Brain pericyte (primary cell): ENCODE measurements at places on chromosomes 2 and 18.

DNA sequence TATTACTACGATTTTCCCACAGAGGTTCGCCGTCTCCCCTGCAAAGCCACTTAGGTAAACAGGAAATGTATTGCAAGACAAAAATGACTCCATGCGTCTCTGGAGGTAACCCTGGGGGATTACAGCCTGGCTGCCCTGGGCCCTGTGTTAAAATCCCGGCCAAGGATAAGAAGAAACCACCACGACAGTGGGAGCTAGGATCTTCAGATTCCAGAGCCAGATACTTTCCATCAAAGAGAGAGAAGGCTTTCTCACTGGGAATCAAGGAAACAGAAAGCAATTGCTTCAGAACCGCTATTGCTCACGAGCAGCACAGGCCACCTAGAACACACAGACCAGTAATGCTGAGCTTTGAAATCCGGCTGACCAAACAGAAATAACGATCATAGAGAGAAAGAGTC is 97.9 kb upstream of the ZNF516 start:
- DNase-seq, result no peak

- no peak for DNase-seq
These were observed 60.3 kb downstream of the TANC1 start for GRCh38 chr2:159028776-159029175.

- no peak for DNase-seq
These were observed 19.3 kb downstream of the ST6GAL2 start for GRCh38 chr2:106866641-106867040.

GRCh38 chr2:38515155-38516074 is 87.3 kb downstream of the HNRNPLL start:
- no peak for DNase-seq

DNA sequence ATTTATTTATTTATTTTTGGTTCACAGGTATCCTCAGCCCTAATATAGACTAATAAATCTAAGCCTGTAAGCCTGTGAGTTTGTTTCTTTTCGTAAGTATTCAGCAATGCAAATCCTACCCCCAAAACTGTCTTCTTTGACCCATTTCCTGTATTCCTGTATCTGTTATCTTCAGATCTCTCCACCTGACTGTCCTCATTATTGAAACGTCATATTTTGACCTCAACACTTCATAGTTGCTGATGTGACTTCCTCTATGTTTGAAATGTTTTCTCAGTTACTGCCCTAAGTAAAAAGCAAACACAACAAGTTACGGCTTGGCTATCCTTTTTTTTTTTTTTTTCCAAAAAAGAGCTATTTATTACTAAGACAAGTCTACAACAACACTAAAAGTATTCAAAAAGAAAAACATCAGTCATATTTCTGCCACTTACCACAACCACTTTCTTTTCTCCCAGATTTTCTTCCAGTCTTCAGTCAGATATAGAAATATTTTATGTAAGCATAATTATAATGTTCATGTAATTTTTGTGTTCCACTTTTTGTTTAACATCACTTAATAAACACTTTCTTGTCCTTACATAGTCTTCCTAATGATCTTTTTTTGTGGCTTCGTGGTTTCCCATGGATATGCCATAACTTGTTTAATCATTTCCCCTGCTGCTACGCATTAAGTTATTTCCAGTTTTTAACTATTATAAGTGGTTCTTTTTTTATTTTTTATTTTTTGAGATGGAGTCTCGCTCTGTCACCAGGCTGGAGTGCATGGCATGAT is 45.0 kb upstream of the EML4 start:
- no peak for DNase-seq

- DNase-seq, result no peak
These were observed 150.3 kb upstream of the DNMT3A start for GRCh38 chr2:25491966-25492532.

DNA sequence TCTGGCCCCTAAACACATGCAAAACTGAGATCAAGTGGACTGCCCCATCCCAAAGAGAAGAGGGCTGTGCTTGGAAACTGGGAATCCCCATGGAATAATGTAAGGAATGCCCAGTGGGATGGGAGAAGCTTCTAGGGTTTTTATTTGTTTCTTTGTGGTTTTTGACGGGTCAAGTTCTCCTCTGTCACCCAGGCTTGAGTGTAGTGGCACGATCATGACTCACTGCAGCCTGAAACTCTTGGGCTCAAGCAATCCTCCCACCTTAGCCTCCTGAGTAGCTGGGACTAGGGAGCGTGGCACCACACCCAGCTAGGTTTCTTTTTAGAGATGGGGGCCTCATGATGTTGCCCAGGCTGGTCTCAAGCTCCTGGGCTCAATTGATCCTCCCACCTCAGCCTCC is 101.7 kb upstream of the ZSWIM2 start:
- DNase-seq, result no peak

DNA sequence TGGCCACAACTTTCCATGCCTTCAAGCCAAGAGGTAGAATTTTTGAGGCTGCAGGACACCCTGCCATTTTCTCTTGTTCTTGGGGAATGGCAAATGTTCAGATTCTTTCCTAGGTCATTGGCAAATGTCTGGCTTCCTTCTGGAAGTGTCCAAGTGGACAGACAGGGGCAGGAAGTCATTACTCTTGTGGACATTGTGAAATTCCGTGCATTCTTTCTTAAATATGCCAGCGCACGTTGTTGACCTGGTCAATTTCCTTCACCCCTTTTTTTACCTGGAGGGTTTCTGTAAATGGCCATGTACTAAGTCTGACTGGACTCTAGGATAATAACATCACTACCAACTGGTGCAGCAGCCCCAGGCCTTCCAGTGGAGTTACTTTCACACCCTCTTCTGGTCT is 13.9 kb downstream of the ASB18 start:
- no peak for DNase-seq

DNA sequence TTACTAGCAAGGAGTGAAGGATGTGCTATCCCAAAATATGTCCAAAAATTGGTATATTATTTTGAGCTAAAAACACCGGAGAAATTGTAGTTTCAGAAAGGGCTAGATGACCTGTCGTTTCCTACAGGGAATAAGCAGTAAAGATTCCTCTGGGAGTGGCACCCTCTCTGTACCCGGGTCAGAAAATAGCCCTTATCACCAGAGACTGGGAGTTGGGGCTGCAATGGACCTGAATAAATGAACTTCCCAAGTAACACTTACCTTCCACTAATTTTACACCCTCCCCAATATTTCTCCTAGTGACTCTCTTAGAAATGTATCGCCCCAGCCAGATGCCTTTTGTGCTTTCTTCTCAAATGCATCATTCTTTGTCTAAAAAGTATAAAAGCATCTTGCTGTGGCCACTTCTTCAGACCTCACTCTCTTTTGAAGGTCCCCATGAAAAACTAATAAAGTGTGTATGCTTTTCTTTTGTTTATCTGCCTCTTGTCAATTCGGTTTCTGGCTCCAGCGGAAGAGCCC is 734 bp upstream of the RMC1 start:
- no peak for DNase-seq

GRCh38 chr2:191148281-191148680 is 2.5 kb downstream of the STAT4 start:
- no peak for DNase-seq

DNA sequence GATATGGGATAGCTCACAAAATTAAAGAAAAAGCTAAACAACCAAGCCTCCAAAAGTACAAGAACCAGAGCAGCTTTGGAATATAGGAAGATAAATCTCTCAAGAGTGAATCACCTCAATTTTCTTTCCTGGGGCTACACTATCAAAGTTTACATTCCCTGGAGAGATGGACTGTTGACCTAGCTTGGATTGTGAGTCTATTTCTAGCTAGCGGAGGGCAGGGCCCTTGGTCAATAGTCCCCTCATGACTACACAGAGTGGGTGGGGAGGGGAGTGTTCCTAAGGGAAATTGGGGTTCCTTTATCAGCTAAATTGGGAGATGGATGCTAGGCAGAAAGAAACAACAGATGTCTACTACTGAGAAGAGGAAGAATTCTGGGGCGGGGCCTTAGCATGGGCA is 29.9 kb upstream of the EIF2AK3 start:
- no peak for DNase-seq

- DNase-seq, result no peak
These were observed 1.7 kb downstream of the INPP5D start for GRCh38 chr2:233061591-233062450.

DNA sequence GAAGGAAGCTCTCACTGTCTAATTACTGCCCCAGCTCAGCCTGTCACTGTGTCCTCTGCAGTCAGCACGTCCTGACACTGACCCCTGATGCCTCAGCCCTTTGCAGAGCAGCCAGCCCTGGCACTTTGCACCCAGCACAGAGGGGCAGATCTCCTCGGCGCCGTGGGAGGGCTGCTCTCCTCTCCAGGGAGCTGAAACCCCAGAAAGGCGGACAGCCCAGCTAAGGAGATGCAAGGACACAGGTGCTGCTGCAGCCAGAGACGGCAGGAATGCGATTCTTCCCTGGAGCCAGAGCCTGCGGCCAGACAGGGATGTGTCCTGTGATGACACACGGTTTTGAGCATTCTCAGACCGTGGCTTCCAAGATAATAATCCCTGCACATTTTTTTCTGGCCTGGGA is 34.5 kb upstream of the SIX3 start:
- no peak for DNase-seq

DNA sequence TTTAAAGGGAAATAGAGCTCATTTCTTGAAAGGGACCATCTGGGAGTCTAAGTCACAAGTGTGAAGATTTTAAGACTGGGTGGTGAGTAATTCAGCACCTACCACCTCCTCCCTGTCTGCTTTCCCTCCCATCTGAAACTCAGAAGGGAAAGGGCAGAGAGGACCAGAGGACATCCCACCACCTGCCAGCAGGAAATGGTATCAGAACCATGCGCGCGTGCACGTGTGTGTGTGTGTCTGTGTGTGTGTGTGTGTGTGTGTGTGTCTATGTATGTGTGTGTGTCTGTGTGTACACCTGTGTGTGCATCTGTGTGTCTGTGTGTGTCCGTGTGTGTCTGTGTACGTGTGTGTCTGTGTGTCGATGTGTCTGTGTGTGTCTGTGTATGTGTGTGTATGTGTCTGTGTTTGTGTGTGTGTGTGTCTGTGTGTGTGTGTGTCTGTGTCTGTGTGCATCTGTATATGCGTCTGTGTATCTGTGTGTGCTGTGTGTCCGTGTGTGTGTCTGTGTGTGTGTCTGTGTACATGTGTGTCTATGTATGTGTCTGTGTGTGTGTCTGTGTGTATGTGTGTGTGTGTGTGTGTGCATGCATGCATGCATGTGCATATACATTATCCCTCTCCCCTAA is 76.8 kb downstream of the ZFP36L2 start:
- DNase-seq, result no peak

DNA sequence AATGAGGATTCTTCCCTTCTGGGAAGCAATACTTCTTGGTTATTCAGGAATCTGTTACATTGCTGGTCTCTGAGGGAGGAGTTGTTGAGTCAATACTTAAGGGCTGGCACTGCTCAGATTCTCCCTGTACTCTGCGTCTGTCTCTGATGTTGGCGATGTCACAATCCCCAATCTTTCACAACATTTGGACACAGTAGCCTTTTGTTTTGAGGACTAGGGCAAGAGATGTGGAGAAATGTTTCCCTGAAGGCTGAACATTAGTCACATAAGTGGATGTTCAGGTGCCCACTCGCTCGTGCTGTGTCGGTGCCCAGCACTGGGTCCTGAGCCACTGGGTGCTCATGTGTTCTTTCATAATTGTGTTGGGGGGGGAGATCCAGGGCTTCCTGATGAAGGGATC is 55.0 kb downstream of the MAPK4 start:
- DNase-seq, result no peak

- DNase-seq, result no peak
These were observed 769.2 kb upstream of the FAM98A start for GRCh38 chr2:34368304-34368703.

GRCh38 chr2:178513876-178514275 is 33.6 kb downstream of the PLEKHA3 start:
- DNase-seq, result no peak

- DNase-seq, result no peak
These were observed 9.7 kb upstream of the SKOR2 start for GRCh38 chr18:47260924-47261701.

- no peak for DNase-seq
These were observed 175.5 kb upstream of the FOSL2 start for GRCh38 chr2:28217042-28217740.

GRCh38 chr2:205792908-205793307 is 110.6 kb downstream of the NRP2 start:
- no peak for DNase-seq

DNA sequence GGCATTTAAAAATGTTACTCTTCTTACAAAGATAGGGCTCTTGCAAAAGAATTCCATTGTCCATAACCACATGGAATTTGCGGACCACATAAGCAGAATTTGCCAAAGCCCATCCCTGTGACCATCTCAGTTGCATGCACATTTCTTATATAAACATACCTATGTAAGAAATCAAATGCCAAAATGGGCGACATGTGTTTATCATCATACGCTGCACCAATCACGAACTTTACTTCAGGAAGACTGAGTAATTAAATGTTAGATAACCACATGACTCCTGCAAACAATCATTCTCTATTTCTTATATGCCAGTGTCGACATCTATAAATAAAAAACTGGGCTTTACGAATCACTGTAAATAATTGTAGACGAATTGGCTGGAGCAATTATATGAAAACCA is 186.1 kb upstream of the RBMS1 start:
- DNase-seq, result no peak

DNA sequence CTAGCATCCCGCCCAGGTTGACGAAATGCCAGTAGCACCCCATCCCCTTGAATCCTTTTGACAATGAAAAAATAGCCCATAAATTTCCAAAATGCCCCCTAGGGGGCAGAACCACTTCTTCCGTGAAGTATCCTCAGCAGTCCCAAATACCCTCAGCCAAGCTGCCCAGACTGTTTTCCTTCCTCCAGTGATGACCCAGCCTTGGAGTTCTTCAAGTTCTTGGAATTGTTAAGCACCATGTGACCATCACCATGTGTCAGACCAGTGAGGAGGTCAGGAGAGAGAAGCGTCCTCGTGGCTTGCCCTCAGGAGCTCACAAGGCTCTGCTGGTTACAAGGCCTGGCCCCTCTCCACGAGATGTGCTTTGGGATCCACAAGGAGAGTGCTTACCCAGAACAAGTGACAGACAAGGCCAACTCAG is 1.4 kb upstream of the SLC23A3 start:
- DNase-seq, result no peak

GRCh38 chr2:217916504-217917254 is 86.1 kb downstream of the TNS1 start:
- no peak for DNase-seq

- DNase-seq, result no peak
These were observed 70.9 kb upstream of the ACVR1 start for GRCh38 chr2:157946919-157947557.

- no peak for DNase-seq
These were observed 218.0 kb downstream of the IRS1 start for GRCh38 chr2:226581661-226582060.

GRCh38 chr2:191922736-191923651 is 76.1 kb upstream of the CAVIN2 start:
- DNase-seq, result no peak
